ENCODE measurements at places on chromosomes 11 and 22.

- DNase-seq, result no peak
Measured at GRCh38 chr22:30855677-30856518, 112.7 kb downstream of the MORC2 start.

DNA sequence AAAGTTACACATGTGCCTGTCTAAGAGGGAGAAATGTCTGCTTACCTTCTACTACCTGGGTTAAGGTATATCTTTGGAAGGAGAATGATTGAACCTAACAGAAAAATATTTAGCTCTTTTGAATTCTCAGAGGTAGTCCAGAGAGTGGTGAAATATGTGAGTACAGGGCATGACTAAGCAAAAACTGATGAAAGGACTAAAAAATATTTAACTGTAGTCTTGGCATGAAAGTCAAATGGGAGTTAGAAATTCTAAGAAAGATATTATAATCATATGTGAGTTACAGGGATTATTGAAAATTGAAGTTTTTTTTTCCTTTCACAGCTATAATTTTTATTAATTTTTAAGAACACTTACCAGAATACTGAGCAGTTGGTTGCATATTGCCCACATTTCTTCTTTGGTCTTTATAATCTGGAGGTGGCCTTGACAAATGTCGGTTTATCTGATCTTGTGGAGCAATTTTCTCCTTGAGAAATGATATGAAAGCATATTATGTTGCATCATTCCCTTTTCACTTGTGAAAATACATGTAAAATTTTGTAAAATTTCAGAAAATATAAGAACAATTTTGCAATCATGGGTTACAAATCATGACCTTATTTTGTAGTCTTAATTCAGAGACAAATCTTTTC, 61.4 kb upstream of the MTMR2 start:
- DNase-seq, result no peak

DNA sequence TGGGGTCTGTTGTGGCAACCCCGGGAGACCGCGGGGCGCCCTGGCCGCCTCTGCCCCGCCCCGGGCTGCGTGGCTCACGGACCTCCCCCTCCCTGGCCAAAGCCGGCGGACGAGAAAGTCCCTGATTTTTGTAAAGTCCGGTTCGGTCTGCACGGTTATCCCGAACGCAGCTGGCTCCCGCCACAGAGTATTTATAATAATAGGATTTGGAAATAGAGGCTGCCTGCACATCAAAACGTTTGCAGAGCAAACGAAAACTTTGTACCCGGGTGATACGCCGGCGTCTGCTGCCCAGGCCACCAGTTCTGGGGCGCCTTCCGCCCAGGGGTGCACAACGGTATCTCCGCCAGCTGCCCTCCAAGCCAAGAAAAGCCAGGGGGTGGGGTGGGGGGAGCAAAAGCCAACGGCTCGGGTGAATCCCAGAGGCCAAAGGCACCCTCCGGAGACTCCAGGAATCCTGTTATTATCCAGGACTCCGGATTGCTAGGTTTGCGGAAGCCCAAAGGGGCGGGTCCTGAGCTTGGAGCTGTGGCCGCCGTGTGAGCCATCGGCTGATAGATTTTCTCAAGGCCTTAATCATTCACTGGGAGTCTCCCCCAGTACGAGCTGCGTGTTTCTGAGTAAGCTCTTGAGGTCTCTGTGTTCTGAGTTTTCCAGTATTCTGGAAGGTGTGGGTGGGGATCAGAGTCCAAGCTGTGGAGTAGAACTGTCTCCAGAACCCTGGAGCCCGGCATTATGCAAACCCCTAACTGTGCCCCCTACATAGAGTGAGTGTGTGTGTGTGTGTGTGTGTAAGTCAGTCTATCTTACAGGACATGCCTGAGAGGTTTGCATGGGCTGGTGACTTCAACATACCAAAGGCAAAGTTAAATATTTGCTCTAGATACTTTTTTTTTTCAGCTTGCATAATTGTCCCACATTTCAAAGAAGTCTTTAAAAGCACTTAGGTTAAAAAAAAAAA, 673 bp upstream of the SHANK2 start:
- peak; percentile 67 for DNase-seq

DNA sequence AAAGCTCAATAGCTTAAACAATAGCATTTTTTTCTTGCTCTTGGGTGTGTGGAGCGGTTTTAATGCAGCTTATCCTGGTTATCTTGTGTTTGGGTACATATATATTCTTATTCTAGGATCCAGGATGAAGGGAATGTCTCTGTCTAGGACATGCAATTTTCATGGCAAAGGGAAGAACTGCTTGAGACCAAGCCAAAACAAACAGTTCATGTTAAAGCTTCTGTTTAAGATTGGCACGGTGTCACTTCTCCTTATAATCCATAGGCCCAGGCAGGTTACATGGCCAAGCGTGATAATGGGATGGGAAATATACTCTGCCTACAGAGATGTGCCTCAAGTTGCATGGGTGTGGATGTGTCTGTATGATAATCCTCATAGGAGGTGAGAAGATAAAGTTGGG, 177.1 kb upstream of the PGR start:
- DNase-seq, result no peak

- DNase-seq, result no peak
Measured at GRCh38 chr11:131823772-131824171, 453.4 kb downstream of the NTM start.

GRCh38 chr11:134483291-134483690, 71.2 kb upstream of the B3GAT1 start:
- no peak for DNase-seq

DNA sequence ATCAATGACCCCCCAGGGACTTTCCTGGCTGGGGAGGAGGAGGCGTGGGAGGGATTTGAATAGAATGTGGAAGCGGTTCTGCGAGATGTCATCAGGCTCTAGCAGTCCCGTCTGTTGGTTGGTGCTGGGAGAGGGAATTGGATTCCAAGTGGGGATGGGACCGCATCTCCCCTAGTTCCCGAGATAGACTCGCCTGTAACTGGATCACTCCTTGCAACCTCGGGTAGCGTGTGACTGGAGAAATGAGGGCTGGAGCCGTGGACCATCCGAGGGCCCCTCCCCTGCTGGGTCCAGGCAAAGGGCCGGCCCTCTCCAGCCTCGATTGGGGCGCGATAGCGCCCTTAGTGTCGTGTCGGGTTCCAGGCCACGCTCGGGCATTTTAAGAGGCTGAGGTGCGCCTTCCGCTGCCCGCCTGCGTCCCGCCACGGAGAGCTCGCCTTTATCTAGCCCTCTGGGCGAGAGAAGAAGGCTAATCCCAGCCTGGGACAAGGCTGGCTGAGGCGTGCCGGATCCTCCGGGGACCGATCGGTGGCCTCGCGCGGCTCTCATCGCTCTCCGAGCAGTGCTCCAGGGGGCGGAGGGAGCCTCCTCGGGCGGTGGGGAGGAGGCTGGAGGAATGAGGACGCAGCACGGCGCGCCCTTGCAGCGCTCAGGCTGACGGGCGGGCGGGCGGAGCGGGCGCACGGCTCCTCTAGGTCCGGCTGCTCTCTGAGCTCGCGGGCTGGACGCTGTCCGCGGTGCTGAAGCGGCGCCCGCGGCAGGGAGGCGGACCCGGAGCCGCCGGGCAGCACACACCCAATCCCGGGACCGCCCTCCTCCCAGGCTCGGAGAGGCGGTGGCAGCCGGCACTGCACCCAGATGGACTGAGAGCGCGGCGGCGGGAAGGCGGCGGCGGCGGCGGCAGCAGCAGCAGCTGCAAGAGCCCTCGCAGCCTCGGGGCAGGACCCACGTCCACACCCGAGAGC, 107.8 kb downstream of the OSBP2 start:
- peak; percentile 88 for DNase-seq

DNA sequence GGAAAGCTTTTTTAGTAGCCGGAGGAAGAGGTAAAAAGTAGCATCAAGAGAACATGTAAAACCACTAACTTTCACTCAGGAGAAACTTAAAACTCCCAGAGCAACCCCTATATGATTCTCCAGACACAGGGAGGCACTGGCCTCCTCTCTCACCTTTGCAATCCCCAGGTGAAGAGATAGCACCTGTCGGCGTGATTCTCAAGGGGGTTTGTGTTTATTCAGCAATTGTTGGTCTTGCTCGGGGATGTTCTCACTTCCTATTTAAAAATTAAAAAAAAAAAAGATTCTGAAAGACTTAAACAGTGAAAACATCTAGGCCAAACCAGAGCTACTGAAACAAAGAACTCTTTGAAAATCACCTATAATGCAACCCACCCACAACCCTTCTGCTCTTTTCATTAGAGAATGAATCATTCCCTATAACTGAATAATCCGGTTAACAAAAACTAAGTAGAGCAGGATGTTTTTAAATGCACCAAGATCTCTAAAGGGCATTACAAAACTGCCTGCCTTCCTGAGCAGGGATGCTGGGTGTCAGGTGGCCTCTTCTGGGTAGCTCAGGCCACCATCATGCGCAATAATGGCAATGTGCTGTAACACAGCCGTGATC, 24.9 kb downstream of the DHCR7 start:
- DNase-seq, result no peak

GRCh38 chr11:117166491-117166890, 12.1 kb upstream of the SIDT2 start:
- DNase-seq, result no peak

- peak; percentile 88 for DNase-seq
Measured at GRCh38 chr11:70628855-70629844, 230.8 kb downstream of the CTTN start.

DNA sequence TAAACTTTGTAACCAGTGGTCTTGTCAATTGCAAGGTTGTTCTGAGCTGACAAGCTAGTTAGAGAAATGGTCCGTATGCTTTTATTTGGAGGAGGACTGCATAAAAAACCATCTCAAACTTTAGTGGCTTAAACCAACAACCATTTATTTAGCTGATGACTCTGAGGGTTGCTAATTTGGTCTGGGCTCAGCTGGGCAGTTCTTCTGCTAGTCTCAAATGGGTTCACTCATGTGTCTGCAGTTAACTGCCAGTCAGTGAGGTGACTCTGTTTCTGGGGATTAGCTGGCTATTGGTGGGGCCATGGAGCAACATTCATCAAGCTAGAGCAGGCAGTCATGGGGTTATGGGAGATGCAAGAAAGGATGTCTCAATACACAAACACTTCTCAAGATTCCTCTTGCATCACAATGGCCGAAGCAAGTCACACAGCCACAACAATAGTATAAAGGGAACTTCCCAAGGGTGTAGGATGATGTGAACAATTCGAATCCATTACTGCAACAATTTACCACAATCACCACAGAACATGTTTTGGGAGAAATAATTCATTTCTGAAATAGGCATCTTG, 521.9 kb downstream of the INSC start:
- DNase-seq, result no peak

DNA sequence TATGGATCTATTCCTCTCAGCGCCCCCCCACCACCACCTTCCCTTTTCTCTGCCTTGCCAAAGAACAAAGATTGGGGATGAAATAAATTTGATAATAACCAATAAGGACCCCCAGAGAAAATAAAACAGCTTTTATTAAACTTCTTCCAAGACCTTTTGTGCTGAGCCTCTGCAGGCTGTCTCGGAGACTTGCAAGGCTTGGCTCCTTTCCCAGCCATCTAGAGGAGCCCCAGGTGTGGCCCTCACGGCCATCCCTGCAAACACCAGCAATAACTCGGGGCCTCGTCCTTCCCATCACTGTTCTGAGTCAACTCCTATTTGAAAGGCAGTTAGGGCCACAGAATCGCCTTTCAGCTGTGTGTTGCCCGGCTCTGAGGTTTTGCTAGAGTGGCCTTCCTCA, 51.2 kb upstream of the LMO1 start:
- no peak for DNase-seq

- no peak for DNase-seq
Measured at GRCh38 chr11:1447845-1448825, 38.4 kb downstream of the MOB2 start.

GRCh38 chr11:85826116-85826855, 15.3 kb upstream of the SYTL2 start:
- peak; percentile 35 for DNase-seq

DNA sequence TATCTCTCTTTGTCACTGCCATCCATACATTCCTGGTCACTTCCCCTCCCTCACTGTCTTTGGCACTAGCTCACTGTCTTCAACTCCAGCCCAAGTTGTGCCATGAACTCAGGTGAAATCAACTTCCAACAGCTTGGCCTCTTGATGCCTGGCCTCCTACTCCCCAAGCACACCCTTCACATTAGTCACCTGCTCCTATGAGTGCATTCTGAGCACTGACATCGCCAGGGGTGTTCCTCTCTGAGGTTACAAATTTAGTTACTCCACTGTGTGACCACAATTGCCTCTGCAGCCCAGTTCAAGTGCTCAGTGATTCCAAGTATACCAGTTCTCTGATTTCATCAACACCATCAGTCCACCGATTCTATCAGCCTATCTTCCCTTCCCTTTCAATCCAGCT, 10.8 kb downstream of the DRD2 start:
- no peak for DNase-seq

- DNase-seq, result no peak
Measured at GRCh38 chr22:46602025-46602424, 18.2 kb upstream of the GRAMD4 start.

- DNase-seq, result no peak
Measured at GRCh38 chr11:18563090-18563730, 25.3 kb downstream of the UEVLD start.

DNA sequence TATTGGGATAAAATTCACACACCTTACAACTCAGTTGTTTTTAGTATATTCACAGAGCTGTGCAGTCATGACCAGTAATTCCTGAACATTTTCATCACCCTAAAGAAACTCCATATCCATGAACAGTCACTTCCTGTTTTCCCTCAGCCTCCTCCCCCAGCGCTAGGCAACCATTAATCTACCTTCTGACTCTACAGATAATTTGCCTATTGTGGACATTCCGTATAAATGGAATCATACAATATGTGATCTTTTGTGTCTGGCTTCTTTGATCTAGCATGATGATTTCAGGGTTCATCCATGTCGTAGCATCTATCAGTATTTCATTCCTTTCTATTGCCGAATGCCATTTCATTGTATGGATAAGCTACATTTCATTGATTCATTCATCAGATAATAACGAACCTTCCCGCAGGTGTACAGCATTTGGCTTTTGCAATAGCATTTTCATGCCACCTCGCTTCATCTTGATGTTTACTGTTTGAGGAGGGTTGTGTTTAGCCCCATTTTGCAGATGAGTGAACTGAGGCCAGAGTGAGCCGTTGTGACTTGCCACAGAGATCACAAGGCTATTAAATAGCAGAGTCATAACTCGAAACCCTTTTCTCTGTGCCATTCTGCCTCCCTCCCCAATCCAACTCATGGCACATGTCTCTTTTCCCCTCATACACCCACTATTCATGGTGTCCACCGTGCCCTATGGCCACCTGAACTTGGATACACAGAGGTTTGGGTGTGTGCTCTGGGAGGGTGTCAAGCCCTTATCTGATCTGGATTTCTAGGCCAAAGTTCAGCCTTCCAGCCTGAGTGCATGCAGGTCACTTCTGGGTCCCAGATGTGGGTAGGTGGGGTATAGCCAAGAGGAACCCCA, 11.1 kb upstream of the MYH9 start:
- peak; percentile 59 for DNase-seq
